ENCODE measurements at places on chromosomes 2 and 18.
A peak's percentile ranks its signal among the peaks of the same experiment; 100 is the strongest.

- DNase-seq = no peak
Observed at GRCh38 chr18:44589693-44590355, 90.9 kb upstream of the SETBP1 start.

- no peak for DNase-seq
Observed at GRCh38 chr18:45277908-45278307, 337.4 kb upstream of the SLC14A2 start.

GRCh38 chr2:20573620-20574422, 77.1 kb downstream of the HS1BP3 start:
- DNase-seq = no peak

GRCh38 chr2:69997015-69997830, 35.8 kb upstream of the ASPRV1 start:
- peak; percentile 8 for DNase-seq

- DNase-seq = no peak
Observed at GRCh38 chr2:1840046-1840445, 95.7 kb upstream of the PXDN start.

- DNase-seq = no peak
Observed at GRCh38 chr2:207731138-207731537, 19.7 kb downstream of the CCNYL1 start.

DNA sequence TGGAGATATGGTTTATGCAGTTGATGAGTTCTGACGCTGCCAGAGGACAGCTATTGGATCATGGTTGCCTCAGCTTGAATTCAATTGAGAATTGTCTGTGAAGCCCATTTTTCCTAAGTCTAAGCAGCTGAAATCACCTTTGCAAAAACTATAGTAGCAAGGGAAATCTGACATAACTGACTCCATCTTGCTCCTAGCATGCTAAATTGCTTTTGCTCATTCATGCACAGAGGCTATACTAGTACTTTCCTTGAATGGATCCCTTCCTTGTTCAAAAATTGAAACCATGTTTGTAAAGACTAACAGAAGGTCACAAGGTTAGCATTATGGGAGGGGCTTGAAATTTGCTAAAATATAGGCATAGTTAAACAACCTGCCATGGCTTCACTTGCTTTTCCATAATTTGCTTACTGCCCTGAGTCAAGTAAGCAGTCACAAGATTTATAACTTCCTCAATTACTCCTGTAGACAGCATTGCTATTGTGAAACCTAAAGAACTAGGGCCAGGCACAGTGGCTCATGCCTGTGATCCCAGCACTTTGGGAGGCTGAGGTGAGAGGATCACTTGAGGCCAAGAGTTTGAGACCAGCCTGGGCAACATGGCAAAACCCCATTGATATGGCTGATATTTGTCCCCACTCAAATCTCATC, 41.2 kb downstream of the CHRNA1 start:
- no peak for DNase-seq

GRCh38 chr18:46939337-46939963, 22.0 kb downstream of the KATNAL2 start:
- no peak for DNase-seq

- no peak for DNase-seq
Observed at GRCh38 chr2:162344617-162344950, 652 bp downstream of the GCA start.

GRCh38 chr2:138155304-138155703, 191.0 kb downstream of the HNMT start:
- DNase-seq = no peak
